ENCODE measurements at places on chromosomes 3 and 15. TPM values are rescaled to one million over a fixed set of nuclear protein-coding genes. Genes with fewer than 3 reads are reported as not detected.

Gene TEX9
- polyA plus RNA-seq: 1.9 TPM

DNA sequence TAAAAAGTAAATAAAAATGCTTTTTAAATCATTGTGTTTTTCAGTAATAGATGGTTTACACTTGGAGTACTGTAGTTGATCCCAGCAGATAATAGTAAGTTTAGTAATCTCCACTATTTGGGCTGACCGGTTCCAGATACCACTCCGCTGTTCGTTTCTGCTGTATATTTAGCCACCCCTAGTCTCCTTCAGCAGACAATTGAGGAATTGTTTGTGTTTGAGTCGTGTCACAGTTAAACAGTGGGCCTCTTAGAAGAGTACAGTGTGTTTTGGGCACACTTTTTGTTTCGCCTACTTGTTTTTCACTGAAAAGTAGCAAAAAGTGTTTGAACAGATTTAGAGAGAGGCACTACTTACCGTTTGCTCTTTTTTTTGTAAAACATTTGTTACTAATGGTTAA, 33.2 kb downstream of the PAK2 start:
- no peak for DNase-seq

DNA sequence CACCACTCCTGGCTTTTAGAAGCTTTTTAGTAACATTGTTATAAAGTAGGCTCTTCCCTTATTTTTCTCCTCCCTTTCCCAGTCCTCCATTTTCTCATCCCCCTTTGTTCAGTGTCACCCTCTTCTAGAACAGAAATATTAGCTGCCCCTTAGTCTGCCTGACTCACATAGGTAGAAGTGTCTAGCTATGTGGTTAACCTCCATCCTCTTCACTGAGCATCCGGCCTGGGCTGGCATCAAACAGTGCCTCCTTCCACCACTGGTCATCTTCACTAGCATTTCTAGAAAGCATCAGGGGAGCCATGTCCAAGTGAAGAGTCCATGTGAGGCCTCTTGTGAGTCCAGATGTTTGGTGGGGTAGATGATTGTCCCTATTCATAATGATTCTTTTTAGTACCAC, 70.0 kb upstream of the SKOR1 start:
- DNase-seq: no peak

Gene LNP1
- polyA plus RNA-seq: 1.5 TPM

Gene RTP1
- polyA plus RNA-seq: not detected

Gene SOX2
- not detected for polyA plus RNA-seq

Gene KBTBD13
- not detected for polyA plus RNA-seq

Gene FBXW12
- polyA plus RNA-seq: not detected
